HS-5 (cell line): ENCODE measurements at places on chromosomes 2 and 18.

GRCh38 chr2:7196883-7197282, 279.7 kb downstream of the RNF144A start:
- no peak for DNase-seq

DNA sequence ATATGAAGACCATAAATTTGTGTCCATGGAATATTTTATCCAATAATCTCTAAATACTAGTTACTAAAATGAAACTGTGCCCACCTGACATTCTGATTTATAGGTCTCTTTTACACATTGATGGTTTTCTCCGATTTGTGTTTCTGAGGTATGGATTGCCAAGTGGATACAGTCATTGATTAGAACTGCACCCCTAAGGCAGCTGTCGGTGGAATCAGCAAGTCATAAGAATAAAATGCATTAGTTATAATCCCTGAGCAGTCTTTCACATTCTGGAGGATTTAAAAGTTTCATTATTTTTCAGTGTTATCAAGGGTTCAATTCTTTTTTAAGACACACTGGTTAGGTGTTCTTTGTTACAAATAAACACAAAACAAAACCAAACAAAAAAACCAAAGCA, 6.0 kb downstream of the CAVIN2 start:
- DNase-seq: no peak

DNA sequence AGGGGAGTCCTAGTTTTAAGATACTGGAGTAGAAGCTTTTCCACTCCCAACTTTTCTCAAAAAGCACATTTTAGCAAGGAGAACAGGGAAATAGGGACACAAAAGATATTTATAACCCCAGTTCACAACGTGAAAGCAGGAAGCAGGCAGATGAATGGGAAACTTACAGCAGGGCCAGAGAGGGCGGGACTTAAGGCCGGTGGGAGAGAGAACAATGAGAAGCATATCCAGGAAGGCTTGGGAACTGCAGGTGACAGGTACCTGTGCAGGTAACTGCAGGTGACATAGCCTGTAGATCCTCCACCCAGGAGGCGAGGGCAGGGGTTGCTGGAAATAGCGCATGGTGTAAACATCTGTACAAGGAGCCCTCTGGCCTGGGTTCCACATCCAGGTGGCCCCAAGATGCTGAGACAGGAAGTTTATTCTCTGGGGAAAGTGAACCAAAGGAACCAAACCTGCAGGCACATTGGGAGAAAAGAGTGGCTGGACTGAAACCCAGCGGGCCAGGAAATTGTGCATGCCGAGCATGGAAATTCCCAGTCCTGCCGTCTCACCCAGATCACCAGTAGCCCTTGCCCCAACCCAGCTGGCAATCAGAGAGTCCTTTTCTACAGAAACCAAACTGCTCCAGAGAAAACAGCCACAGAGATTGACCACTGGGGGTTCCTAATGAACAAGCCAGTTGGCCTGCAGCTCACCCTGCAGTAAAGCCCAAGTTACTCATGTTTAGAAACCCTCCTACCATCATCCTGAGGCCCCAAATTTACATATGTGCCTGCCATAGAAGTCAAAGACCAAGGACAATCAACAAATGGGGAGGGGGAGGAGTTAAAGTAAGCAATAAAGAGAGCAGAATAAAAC, 24.3 kb upstream of the COL6A3 start:
- DNase-seq: no peak

- DNase-seq: no peak
These were observed 28.2 kb upstream of the INO80C start for GRCh38 chr18:35525795-35526494.

GRCh38 chr18:36312806-36313395, 15.4 kb downstream of the FHOD3 start:
- DNase-seq: no peak

- DNase-seq: no peak
These were observed 9.8 kb downstream of the SERTAD2 start for GRCh38 chr2:64643838-64644457.

DNA sequence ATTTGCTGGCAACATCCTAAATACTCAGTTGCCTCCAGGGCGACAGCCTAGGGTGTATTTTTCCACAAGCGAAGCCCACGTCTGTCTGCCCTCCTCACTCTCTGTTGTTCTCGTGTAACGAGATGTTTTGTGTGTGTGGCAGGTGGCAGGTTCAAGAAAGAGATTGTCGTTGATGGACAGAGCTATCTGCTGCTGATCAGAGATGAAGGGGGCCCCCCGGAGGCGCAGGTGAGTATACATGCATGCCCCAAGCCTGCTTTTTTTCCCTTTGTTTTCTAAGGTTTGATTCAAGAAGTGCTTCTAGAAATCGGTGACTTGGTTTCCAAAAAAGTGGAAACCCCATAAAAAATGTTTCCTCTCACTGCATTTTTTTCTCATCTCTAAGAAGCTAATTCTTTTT, 247.0 kb downstream of the AGAP1 start:
- DNase-seq: no peak

DNA sequence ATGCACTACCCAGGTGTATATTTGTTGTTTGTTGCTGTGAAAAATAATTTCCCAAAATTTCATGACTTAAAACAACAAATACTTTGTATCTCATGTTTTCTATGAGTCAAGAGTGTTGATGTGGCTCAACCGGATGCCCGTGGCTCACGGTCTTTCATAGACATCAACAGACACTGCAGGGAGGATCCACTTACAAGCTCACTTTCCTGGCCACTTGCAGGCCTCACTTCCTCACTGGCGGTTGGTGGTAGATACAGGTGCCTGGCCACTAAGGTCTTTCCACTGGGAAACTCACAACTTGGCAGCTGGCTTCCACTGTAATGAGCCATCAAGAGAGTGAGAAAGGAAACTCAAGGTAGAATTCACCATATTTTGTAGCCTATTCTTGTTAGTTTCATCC, 662.9 kb downstream of the IRS1 start:
- no peak for DNase-seq
